Activated effector memory CD4-positive, alpha-beta T cell treated with Interleukin-2 at 50 U/mL for 16 hours (primary cell): ENCODE measurements at places on chromosomes 7 and 10.

GRCh38 chr10:124993345-124993708 is 51.4 kb downstream of the ZRANB1 start:
- no peak for DNase-seq

GRCh38 chr7:137458399-137458798 is 114.9 kb upstream of the PTN start:
- DNase-seq, result no peak

DNA sequence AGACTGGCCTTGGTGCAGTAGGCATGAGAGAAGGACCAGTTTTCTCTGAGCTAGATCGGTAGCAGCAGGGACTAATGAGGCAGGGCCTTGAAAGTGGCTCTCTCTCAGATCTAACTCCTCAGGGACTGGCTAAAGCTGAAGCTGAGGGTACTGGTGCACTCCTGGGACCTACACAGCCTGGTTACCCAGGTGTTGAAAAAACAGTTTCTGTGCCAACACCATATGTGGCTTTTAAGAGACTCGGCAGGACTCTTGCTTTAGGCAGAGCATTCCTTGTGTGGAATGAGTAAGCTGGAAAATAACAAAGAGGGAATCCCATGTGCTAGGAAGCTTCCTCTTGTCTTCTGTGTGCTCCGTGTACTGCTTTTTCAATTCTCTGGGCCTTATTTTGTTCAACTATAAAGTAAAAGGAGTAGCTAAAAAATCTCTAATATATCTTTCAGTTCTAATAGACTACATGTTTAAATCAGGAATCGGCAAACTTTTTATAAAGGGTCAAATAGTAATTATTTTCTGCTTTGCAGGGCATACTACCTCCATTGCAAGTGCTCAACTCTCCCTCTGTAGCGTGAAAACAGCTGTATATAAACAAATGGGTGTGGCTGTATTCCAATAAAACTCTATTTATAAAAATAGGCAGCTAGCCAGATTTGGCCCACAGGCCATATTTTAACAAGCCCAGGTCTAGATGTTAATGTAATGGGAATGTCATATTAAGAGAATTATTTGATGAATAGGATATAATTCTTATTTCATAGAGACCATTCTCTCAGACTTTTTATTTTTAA is 186.1 kb upstream of the KAT6B start:
- DNase-seq, result no peak

DNA sequence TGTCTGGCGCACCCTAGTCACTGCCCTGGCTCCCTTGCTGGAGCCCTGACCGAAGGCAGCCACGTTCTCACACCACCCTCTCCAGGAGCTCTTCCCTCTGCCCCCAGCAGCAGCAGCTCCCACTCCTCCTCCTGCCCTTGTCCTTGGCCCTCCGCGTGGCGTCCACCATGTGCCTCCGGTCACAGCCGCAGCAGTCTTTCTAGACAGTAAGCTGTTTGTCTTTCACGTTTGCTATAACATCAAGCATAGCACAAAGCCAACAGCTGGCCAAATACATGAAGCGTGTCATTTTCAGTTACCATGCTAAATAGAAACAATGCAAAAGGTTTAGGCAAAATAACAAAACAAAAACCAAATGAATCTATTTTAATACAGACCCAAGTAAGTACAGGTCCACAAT is 3.3 kb downstream of the PITRM1 start:
- DNase-seq, result no peak

DNA sequence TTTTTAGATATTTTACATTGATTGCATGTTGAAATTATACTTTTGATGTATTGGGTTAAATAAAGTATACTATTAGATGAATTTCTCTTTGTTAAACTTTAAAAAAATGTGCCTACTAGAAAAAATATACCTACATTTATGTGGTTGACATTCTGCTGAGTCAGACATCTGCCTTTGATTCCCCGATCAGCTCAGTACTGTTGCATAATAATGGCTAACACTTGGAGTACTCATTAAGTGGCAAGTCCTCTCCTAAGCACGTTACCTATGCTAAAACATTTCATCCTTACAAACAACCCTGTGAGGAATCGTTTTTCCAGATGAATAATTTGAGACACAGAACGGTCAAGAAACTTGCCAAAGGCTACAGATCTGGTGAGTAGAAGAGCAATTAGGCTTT is 14.0 kb upstream of the SEM1 start:
- DNase-seq, result no peak

GRCh38 chr10:42956045-42956444 is 120.8 kb upstream of the RET start:
- DNase-seq, result no peak
